ENCODE measurements at places on chromosomes 7 and 10.

GRCh38 chr10:79021948-79022499, 46.7 kb upstream of the ZMIZ1 start:
- no peak for DNase-seq

- no peak for DNase-seq
These were observed 133.0 kb downstream of the CYP26A1 start for GRCh38 chr10:93206652-93207051.

DNA sequence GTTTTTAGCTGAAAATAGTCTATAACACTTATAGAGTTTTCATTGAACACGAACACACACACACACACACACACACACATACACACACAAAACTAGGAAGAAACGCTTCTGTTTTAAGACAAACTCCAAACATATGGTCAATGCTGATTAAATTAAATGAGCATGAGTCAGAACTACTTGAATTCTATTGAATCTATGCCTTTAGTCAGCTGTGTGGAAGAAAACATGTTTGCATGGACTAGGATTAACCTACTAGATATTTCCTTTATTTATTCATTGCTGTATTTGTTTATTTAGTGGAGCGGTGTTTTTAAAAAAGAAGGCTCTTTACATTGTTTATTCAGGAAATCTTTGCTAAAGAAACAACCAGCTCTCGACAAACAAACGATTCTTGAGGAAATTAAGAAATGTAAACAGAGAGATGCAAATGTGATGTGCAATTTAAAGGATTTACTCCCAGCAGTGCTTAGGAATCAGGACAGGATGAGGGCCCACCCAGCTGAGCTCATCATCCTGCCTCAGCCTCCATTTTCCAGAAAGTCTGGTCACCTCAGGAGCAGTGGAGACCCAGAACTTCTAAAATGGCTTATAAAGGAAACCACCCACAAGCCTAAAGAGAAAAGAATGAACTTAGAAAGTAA, 83.2 kb downstream of the PDE1C start:
- DNase-seq: no peak

GRCh38 chr7:24444666-24445440, 128.4 kb upstream of the PALS2 start:
- DNase-seq: no peak

DNA sequence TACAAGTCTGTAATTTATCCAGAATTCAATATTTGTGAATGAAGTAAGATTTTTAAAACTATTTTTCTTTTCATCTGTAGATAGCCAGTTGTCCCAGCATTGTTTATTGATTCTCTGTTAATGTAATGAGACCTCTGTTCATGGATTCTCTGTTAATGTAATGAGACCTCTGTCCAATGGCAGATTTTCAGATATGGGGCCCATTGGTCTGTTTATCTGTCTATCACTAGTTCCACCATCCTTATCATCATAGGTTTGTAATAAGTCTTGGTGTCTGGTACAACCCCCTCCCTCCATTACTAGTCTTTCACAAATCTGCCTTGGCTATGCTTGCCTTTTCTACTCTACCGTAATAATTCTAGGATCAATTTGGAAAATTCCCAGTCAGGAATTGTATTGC, 276.6 kb downstream of the ARHGAP12 start:
- no peak for DNase-seq

DNA sequence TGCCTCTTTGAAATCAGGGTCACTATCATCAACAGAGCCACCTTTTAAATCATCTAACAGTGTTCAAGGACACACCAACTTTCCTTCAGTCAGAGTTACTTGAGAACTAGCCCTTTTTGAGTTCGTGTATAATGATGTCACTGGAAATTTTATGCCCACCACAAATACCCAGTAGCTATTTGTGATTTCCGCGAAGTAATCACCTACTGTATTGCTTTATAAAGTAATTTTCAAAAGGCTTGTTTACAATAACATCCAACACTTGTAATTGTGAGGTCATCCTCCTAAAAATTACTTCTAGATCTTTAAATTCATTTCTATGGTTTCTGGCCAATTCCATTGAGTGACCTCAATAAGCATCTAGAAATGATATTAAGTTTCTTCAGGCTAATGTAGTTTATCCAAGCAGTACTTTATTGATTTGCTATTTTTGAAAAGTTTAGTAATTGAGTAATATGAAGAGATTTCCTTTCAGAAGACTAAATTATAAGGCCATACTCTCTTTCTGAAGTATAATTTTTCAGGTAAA, 12.8 kb downstream of the TRDMT1 start:
- no peak for DNase-seq

DNA sequence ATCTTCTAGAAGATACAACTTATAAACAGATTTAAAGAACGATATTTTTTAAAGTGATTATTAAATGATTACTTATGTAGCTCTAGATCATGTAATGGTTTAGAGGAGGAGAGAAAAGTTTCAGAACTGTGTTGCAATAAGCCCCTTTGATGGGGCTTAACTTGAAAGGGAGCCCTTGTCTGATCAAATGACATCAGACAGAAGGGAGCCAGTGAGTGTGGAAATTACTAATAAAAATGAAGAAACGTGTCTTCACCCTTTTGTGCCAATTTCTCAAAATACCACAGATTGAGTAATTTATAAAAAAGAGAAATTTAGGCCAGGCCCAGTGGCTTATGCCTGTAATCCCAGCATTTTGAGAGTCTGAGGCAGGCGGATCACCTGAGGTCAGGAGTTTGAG, 318.2 kb downstream of the EXOC4 start:
- no peak for DNase-seq
